Muscle of leg (tissue), 16 donors: ENCODE measurements at places on chromosomes 5 and 9.

DNA sequence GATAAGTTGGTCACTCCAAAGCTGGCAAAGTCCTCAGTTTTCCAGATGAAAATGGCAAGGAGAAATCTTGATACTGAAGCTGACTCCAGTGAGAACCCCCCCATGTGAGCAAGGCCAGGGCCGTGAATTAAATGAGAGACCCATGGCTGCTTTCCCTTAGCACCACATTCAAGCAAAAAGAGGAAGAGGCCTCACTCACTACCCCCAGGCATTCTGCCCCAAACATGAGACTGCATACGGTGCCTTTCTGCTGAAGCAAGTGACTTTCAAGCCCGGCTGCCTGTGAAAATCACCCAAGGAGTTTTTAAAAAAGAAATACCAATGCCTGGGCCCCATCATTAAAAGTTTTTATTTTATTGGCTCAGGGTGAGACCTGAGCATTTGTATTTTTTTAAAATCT, 66.9 kb downstream of the TMEM252 start:
- DNase-seq = no peak

DNA sequence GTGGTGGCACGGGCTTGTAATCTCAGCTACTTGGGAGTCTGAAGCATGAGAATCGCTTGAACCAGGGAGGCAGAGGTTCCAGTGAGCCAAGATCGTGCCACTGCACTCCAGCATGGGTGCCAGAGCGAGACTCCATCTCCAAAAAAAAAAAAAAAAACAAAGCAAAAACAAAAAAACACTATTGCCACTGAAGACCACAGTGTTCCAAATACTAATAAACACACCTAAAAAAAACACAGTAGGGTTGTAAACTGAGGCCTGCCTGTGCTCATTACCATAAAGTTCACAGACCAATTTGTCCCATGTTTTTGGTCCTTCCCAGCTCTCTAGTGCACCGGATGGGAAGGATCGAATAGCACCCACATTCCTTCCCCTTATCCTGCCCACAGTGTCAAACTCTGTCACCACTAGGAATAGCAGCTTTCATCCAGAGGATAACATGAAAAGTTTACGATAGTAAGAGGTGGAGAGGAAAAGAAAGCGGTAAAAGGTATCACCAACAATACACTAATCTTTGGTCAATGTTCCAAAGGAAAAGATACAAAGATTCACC, 49.2 kb downstream of the MYO10 start:
- DNase-seq = no peak

DNA sequence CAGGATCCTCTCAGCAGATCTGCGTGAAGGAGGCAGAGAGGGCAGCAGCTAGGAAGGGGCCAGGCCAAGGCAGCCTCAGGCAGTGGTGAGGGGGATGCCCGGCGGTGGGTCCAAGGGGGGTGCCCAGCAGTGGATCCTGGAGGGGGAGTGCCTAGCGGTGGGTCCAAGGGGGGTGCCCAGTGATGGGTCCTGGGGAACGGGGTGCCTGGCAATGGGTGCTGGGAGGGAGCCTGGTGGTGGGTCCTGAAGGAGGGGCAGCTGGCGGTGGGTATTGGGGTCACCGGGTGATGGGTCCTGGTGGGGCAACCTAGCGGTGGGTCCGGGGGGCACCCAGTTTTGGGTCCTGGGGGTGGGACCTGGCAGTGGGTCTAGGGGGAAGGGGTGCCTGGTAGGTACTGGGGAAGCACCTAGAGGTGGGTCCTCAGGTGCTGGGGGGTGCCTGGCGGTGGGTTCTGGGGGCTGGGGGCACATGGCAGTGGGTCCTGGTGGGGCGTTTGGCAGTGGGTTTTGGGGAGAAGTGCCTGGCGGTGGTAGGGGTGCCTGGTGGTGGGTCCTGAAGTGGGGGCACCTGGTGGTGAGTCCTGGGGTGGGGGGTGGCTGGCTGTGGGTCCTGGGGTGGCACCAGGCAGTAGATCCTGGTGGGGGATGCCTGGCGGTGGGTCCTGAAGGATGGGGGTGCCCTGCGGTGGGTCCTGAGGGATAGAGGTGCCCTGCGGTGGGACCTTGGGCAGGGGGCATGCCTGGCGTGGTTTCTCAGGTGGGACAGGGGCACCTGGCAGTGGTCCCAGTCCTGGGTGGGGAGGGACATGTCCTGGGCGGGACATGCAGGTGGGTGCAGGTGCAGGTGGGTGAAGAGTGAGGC, 1.9 kb downstream of the LRRC14B start:
- no peak for DNase-seq

DNA sequence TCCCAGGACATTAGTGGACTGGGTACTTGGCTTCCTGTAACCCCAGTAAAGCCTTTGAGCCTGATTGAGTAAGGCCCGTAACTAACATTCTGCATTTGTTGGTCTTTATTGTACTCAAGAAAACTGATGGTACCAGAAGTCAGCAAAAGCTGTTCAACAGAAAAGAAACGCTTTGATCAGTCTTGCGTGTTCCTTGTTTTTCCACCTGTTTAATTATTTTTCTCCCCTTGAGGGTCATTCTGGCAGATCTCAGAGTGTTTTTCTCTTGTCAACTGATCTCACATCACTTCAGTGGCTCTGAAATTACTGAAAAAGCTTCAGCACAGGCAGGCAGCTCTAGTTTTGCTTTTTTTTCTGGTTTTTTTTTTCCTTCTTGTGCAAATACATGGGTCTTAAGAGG, 6.1 kb upstream of the TMEM268 start:
- no peak for DNase-seq

- no peak for DNase-seq
Observed at GRCh38 chr9:12784461-12785259, 9.8 kb downstream of the LURAP1L start.

- DNase-seq = peak; percentile 35
Observed at GRCh38 chr9:121249563-121249962, 18.4 kb upstream of the GSN start.

DNA sequence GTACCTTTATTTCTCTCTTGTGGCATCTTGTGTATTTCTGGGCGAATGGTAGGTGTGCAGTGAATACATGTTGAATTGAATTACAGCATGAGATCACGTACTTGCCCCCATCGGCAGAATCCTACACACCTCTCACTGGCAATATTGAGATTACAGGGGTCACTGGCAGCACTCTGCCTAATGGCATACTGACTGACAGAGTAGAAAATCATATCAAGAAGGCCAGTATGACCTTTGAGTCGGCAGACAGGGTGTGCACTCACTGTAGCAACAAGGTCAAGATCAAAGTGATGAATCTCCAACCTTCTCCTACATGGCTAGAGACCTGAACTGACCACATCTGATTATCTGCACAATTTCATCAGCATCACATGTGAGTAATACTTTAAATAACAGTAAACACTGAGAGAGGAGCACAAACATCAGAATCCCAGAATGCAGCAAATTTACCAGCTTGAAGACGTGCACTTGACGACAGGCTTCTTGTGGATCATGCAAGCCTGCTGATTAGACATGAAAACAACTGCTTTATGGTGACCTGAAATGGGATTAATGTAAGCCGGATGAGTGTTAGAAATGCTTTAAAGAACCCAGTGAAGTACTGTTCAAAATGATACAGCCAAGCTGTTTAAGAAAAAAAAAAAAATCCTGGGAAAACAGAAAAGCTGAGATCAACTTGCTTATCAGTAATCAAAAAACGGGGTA, 267.1 kb upstream of the EFNA5 start:
- DNase-seq = no peak

DNA sequence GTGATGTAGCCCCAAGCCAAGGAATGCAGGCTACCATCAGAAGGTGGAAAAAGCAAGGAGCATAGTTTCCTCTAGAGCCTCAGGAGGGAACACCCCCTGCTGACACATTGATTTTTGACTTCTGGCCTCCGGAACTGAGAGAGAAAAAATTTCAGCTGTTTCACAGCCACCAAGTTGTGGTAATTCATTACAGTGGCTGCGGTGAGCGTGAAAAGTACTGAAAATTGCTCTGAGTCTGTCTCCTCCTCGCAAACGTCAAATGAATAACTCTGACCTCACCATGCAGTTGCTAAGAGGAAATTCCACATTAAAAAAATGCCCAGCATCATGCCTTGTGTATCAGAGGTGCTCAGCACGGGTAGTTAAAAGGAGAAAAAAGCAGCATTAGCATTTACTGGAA, 277.9 kb upstream of the MSX2 start:
- DNase-seq = no peak

DNA sequence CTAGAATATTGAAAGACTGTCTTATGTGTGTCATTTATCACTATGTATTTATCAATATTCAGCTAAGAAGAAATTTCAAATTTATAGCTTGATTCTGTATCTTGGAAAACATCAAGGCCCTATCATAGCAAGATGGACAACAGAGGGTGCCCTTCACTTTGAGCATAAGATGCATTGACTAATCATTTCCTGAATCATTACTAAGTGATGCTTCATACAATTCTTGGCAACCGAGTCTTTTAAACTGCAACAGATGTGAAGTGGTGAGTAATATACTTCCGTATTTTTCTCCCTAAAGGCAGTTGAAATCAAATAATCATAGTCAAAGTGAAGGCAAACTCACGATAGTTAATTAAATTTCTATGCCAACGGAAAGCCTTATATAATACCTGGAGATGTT, 318.6 kb upstream of the RGMB start:
- peak; percentile 96 for DNase-seq

DNA sequence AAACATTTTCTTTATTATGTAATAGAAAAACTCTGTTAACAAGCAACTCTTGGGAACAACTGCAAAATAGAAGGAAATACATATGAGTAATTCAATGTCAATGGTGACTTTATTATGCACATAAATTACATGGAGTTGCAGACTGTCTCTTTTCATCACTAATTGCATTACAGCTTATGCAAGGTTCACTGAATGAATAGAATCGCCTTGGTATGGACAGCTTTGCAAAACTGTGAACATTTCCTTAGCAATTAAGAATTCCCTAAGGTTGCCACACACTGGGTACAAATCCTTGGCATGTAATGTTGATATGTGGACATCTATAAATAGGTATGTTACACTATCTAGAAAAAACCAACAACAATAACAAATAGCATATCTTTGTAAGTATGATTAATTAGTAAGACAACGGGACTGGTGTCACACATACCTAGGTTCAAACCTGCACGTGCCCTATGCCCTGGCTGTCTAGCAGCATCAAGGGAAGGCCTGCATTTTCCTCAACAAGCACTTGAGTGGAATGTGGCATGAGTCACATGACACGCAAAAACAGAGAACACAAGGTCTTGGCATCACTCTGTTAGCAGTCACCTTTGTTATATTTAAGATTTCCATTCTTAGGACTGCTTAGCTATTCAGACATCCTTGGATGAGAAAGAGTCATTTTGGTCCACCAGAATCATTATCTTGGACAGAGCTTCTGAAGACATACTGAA, 263.9 kb downstream of the CTNND2 start:
- no peak for DNase-seq

GRCh38 chr9:71929223-71929622, 17.8 kb downstream of the C9orf85 start:
- no peak for DNase-seq

- peak; percentile 76 for DNase-seq
Observed at GRCh38 chr9:35675732-35676392, 2.1 kb downstream of the CA9 start.

DNA sequence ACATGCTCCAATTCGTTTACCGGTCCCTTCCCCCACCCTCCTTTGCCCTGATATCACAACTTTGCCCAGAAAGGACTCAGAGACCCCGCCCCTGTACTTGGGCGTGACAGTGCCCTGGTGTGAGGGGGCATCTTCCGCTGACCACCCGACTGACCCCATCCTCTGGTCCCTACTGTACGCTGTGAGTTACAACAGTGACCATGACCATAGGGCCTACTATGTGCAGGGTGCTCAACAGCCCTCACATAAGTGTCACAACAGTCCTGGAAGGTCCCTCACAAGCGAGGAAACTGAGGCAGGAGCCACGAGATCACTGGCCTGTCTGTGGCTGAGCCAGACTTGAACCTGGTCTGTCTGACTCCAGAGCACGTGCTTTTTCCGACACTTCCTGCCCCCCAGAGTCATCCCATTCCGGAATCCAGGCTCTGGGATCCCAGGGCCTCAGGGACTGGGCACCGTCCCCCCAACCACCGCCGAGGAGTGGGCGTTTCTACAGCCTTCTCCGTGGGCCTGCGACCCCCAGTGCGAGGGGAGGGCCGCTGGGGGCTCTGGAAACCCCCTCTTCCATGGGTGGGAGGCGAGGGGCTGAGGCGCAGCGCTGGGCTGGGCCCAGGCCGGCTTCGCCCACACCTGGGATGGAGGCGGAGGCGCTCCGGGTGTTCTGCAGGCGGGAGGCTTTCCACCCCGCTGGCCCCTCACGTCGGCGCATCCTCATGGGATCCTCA, 45.7 kb upstream of the GGTA1 start:
- no peak for DNase-seq

GRCh38 chr5:38598994-38599617, 42.7 kb upstream of the LIFR start:
- no peak for DNase-seq

GRCh38 chr9:93603906-93604326, 27.5 kb downstream of the PHF2 start:
- no peak for DNase-seq
